Globus pallidus (tissue), 1 donor: ENCODE measurements at places on chromosomes 2 and 18.

GRCh38 chr2:59296279-59296678, 1055.2 kb upstream of the FANCL start:
- no peak for DNase-seq

- no peak for DNase-seq
These were observed 91.9 kb upstream of the TPO start for GRCh38 chr2:1321321-1321720.

- DNase-seq, result no peak
These were observed 161.6 kb downstream of the TMEM18 start for GRCh38 chr2:515441-516127.

GRCh38 chr2:231182513-231182899, 15.9 kb upstream of the ARMC9 start:
- no peak for DNase-seq

- no peak for DNase-seq
These were observed 469.7 kb downstream of the CDH2 start for GRCh38 chr18:27707201-27707600.

GRCh38 chr2:187422282-187422681, 25.8 kb downstream of the CALCRL start:
- no peak for DNase-seq

DNA sequence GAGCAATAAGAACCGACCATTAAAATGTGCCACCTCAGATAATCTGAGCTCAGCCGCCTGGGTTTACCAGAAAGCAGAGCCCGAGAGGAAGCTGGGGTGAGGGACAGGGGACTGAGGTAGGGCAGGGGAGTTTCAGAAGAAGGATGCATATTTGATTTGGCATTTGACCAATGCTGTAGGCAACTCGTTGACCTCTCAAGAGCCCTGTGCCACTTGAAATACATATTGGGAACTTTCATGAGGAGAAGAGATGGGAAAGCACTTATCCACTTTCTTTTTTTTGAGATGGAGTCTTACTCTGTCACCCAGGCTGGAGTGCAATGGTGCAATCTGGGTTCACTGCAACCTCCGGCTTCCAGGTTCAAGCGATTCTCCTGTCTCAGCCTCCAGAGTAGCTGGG, 148.4 kb upstream of the SPRED2 start:
- DNase-seq, result no peak

GRCh38 chr18:24827501-24827900, 367.1 kb downstream of the HRH4 start:
- no peak for DNase-seq

DNA sequence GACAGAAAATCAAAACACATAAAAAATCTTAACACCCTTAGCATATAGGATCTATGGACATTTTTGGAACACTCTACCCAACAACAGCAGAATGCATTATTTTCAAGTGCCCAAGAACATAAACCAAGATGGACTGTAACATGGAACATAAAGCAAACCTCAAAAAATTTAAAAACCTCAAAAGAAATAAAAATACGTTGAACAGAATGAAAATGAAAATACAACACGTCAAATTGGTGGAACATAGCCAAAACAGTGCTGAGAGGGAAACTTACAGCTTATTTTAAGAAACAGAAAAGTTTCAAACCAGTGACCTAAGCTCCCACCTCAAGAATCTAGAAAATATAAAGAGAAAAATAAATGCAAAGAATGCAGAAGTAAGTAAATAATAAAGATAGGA, 58.3 kb upstream of the BCL2L11 start:
- no peak for DNase-seq

DNA sequence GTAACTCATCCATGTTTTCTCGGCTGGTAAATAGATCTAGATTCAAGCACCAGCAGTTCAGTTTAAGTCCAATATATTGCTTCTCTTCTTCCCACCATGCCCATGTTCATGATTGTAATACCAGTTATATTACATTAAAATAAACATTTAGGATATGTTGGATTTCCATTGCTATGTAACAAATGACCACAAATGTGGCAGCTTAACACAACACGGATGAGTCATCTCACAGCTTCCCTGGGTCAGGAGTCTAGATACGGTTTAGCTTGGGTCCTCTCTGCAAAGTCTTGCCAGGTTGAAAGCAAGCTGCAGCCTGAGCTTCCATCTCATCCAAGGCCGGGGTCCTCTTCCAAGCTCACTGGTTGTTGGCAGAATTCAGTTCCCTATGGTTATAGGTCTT, 39.4 kb upstream of the SMAD2 start:
- no peak for DNase-seq

DNA sequence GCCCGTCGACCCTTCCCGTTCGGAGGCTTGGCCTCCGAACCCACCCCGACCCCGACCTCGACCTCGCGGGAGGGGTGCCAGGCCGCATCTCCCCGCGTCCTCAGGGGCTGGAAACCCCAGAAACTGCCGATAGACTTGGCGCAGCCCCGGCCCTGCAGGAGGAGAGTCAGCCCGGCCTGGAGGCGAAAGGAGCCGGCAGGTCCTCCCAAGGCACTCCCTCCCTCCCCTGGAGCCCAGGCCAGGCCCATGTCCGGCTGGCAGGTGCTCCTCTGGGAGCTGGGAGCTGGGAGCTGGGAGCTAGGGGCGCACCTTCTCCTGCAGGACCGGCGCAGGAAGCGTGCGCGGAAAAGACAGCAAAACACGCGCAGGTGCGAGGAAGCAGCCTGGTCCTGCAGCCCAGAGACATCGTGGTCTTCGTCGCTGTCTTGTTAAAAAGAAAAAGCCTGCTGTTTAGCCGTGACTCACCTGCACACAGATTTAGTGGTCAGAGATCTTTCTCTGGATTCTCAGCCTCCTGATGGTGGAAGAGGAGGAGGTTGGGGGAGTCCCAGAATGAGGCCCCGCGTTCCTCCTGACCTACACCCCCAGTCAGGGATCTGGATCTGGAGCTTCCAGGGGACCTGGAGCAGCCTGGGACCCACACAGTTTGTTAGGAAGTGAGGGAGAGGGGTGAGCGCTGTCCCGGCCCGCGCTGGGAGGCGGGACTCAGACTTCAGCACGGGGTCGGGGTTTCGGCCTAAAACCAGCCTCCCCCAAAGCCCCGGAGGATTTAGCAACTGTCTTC, 660 bp upstream of the MBP start:
- no peak for DNase-seq

DNA sequence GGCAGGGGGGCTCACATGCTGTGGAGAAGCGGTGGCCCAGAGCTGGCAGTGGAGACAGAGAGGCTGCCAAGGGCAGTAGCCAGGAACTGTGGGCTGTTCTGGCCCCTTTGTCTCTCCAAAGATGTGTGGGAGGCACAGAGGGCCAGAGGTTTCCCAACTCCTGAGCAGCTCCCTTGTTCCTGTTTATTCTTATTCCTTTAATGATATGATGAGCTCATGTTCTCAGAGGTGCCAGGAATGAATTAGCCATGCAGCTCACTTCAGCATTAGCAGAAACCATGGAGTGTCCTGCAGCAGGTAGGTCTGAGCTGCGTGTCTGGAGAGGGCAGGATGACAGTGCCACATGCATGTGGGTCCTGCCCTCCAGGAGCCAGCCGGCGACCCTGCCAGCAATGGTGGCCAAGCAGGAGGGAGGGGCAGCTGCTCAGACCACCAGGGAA, 77.9 kb upstream of the FZD7 start:
- DNase-seq, result peak; percentile 20

GRCh38 chr2:120875431-120875830, 139.8 kb downstream of the GLI2 start:
- DNase-seq, result no peak

DNA sequence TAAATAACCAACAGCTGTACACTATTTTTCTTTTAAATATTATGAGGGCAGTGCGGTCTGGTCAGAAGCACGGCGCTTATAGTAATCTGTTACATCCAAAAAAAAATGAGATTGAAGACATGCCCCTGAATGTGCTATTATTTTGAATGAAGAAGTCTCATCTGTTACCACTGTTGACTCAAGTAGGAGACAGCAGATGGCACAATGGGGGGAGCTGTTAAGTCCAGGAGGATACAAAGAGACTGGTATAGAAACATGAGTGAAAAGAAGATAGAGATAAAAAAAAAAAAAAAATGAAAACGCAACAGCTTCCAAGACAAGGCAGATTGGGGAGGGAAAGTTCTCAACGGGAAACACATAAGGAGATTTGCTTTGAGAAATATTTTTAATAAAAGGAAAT, 425.5 kb upstream of the PKDCC start:
- DNase-seq, result no peak

DNA sequence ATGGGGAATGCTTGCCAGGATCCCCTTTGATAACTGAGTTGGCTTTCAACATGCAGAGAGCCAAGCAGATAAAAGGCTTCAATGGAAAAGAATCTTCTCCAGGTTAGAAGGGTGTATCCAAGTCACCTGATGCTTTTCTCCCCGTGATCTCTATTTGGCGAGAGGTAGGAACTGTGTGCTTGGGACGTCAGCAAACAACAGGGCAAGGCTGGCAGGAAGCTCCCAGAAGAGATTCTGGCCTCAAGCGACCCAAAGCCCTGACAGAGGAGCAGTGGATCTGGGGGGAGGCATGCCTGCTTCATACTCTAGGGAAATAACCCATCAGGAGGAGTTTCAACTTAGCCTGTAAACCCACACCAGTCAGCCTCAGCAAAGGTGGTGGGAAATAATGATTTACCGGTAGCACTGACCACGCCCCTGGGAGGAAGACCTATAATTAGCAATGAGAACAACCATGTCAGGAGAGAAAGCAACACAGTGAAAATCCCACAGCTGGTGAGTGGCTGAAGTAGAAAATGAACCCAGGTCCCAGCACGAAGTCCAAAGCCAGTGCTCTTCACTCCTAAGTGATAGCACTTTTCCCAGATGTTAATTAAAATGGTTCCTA, 76.3 kb upstream of the SEC11C start:
- DNase-seq, result no peak

DNA sequence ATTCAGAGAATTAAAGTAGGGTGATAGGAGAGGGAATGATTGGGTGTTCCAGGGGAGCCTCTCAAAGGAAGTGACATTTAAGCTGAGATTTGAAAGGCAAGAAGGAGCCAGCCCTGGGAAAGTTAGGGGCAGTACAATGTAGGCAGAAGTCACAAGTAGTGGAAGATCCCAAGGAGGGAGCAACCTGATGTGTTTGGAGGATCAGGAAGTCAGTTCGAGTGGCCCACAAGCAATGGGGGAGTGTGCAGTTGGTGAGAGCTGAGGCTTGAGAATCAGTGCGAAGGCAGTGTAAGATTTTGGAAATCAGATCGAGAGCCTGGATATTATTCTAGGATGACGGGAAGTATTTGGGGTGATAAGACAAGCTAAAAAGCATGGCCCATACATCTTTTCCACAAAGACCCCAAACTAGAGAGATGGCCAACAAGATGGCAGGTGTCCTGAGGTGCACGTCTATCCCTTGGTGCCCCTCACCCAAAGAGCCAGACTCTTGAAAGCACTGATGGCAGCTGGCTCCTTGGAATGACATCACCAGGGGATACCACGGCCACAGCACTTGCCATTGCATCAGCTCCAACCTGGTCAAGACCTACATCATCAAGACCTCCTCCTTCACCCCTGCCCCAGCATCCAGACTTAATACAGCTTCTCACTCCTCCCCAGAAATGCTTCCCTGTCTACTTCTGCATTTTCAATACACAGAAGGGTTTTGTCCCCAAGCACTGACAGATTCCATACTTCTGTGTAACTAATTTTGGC, 127.3 kb downstream of the BCL2 start:
- DNase-seq, result no peak

DNA sequence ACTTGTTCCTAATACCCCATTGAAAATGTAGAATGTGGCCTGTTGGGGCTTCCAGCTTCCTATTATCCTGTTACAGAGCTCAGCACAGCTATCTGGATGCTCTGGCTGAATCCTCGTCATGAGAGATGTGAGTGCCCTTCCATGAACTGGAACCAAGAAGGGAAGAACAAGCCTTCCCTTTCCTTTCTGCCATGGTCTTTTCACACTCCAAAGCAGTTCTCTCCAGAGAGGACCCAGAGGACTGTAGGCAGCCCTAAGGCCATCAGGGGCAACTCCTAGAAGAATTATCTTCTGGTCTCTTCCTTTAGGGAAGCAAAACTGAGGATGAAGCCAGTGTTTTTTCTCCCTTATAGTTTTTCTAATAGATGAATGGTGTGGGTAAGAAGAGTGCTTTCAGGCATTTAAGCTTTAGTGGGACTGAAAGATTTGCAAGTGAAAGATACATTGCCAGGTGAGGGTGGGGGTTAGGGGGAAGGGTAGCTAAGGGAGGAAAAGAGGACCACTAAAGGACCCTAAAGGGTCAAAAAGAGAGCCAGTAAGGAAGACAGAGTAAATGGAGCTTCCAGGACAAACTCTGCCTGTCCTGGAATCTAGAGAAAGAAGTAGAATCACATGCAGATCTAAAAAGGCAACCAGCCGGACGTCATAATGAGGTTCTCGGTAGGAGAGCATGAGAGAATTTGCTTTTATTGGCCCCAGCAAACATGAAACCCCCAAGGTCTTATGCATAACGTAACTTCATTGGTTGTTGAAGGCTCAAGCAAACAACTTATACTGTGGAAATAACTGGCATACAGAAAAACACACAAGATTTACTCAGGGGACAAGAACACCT, 12.4 kb upstream of the XPO1 start:
- no peak for DNase-seq

DNA sequence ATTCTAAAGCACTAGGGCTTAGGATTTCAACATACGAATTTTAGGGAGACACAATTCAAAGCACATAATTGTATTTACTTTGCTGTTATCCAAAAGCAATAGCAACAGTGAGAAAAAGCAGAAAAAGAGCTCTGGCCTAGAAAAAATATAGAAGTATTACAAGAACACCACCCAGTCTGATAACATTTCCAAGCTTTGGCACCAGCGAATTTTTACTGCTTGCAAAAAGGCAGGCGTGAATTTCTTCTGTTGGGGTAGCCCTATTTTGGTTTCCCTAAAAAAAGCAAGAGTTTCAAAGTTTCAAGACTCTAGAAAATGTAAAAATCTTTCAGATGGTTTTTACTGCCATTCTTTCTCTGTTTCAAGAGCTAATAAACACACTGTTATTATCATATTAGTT, 292.7 kb downstream of the DPP10 start:
- DNase-seq, result no peak

GRCh38 chr18:46917803-46918600, 600 bp downstream of the KATNAL2 start:
- DNase-seq, result no peak

GRCh38 chr2:62293490-62294271, 97.8 kb downstream of the B3GNT2 start:
- DNase-seq, result peak; percentile 25

- no peak for DNase-seq
These were observed 116.3 kb downstream of the ZBTB7C start for GRCh38 chr18:48292782-48293424.

GRCh38 chr18:8040021-8040420, 472.9 kb downstream of the PTPRM start:
- DNase-seq, result no peak

GRCh38 chr2:149489452-149489851, 98.1 kb downstream of the MMADHC start:
- DNase-seq, result peak; percentile 12

DNA sequence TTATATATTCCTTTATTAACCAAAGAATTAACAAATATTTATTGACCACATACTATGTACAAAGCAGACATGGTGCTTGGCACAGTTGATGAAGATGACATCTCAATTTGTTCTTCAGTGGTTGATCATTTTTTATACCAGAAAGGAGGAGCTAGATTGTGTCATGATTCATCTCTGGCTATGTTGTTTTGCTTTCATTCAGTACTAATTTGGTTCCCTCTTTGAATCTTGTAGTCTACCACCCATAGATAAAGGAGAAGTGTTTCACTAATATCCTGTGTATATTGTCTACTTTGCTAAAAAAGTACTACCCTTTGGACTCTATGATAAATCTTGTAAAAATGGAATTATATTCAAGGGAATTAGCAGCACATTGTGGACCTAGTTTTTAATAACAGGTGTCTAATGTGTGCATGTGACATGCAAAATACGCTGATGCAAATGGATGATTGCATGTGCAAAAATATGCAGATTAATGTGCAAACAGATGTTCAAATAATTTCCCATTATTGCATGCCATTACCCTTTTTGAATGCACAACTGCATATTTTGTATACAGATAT, 313.2 kb upstream of the ZEB2 start:
- DNase-seq, result no peak
